NCI-H1436 treated with DMSO at 0.1 percent for 48 hours (cell line): ENCODE measurements at places on chromosomes 1 and 21.

- no peak for DNase-seq
Measured at GRCh38 chr1:223870617-223871574, 25.1 kb upstream of the TP53BP2 start.

GRCh38 chr1:219582296-219582695, 30.6 kb downstream of the ZC3H11B start:
- no peak for DNase-seq

DNA sequence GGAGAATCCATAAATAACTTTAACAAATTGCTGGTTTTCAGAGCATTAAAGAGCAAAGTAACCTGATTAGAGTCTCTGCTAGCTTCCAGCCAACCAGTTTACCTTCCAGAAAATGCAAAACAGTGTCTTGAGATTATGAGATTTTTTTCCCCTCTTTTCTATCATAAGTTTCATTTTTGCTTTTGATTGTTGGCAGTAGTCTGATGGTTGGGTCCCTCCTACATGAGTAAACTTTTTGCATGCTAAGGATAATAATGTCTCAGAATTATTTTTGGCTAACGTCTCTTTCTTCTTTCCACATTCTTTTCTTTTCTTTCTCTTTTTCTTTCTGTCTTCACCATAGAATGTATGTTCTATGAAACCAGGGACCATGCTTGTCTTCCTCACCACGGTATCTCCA, 6.3 kb upstream of the ADAMTS5 start:
- no peak for DNase-seq

DNA sequence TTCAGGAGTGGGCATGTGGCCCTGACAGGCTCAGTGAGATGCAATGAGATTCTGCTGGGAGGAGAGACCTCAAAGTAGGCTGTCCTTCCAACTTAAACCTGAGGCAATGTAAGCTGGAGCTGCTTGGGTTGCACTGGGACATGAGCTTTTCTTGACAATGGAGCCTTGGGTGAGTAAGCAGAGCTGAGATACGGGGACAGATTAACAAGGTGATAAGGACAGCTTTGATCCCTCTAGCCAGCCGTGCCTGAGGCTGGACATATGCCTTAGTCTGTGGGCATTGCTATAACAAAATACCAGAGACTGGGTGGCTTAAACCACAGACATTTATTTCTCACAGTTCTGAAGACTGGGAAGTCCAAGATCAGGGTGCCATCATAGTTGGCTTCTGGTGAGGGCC, 18.3 kb upstream of the NGF start:
- DNase-seq: no peak

DNA sequence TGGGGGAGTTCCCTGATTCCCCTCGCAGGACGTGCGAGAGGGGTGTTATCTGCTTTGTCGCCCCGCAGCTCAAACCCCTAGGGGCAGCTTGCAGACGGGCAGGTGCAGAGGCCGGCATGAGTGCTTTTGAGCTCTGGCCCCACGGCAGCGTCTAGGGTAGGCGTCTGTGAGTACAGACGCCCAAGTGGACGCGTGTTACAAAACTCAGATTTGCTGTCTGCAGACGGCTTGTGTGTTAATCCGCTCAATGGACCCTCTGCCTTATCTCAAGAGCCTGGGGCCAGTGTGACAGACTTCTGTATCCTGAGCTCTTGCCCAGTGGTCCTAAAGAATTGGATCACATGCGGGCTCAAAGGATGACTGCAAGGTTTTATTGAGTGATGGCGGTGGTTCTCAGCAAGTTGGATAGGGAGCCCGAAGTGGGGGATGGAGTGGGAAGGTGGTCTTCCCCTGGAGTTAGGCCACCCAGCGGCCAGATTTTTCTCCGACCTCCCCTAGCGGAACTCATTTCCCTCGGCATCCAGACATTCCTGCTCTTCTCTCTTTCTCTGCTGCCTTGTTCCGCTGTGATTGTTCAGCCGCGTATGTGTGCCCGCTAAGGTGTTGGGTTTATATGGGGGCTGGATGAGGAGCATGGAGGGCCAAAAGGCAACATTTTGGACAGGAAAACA, 9.4 kb downstream of the CFHR4 start:
- no peak for DNase-seq

- no peak for DNase-seq
Measured at GRCh38 chr1:206816390-206817287, 44.3 kb upstream of the IL10 start.

- DNase-seq: no peak
Measured at GRCh38 chr1:170590921-170591705, 59.1 kb downstream of the GORAB start.

DNA sequence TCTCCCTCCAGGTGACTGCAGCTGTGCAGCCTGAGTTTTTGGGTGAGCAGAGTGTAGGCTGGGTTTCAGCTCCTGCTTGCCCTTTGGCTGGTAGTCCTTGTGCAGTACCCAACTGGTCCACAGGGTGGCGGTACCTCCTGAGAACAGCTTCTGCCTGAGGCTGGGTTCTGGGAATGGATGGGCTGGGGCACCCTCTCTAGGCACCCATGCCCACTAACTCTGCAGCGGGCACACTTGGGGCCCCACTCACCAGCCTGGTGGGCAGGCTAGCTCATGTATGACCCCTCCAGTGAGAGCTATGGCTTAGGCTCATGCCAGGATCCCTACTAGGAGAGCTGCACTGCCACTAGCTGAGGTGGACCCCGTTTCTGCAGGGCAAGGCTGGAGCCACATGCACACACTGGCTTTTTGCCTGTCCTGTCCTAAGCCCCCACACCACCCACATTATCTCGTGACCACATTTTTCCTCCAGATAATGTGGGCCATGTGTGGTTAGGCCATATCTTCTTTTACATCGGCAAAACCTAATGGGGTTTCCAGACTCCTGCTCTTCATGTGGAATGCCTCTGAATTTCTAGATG, 15.5 kb upstream of the GSTM4 start:
- no peak for DNase-seq

GRCh38 chr1:59577774-59578173, 237.0 kb upstream of the HOOK1 start:
- DNase-seq: no peak
